Vagina (tissue), 2 donors: ENCODE measurements at places on chromosomes 5 and 9. TPM values are rescaled to one million over a fixed set of nuclear protein-coding genes. Genes with fewer than 3 reads are reported as not detected.

The PRRX2 gene
- total RNA-seq, result 43.7 TPM

The BTNL8 gene
- total RNA-seq, result not detected

The TMC1 gene
- total RNA-seq, result not detected

The NR2F1-AS1 gene
- total RNA-seq, result 22.3 TPM

The PCDHB13 gene
- 3.7 TPM for total RNA-seq

The CENPP gene
- total RNA-seq, result 9.3 TPM

The GRM6 gene
- total RNA-seq, result not detected

The SLC1A3 gene
- total RNA-seq, result 18.9 TPM

- DNase-seq, result no peak
These were observed 13.0 kb downstream of the TTC1 start for GRCh38 chr5:160021831-160022446.

DNA sequence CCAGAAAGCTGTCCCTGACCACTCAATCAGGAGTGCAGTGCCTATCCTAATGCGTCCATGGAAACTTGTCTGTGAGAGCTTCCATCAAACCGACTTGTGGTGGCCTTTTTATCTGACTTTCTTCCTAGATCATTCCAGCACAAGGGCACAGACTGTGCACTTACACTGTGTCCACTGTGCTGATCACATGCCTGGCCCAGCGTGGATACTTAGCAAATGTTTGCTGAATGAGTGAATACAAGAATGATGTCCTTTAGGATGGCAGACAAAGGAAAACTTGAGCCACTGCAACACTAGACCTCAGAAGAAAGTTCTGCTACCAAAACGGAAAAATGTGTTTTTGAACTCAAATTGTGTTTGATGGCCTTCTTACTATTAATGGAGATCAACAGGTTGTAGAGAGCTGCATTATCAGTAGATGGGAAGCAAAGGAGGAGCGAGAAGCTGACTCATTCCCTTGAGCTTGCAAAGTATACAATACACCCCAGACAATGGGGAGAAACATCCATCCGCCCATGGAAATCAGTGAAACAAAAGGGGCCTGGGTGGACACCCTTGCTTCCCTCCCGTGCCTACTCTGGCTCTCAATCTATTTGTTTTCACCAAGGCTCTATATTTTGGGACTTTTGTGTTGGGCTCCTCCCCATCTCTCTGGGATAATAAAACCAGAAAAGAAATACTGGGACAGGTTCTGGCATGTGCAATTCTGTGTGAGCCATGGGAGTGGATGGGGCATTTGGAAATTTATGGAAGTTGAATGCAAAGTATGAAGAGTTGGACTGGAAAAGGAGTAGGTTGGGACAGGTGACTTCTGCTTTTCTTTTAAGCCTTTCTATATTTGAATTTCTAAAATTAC lies 76.2 kb upstream of the ZFAND5 start:
- DNase-seq, result no peak

DNA sequence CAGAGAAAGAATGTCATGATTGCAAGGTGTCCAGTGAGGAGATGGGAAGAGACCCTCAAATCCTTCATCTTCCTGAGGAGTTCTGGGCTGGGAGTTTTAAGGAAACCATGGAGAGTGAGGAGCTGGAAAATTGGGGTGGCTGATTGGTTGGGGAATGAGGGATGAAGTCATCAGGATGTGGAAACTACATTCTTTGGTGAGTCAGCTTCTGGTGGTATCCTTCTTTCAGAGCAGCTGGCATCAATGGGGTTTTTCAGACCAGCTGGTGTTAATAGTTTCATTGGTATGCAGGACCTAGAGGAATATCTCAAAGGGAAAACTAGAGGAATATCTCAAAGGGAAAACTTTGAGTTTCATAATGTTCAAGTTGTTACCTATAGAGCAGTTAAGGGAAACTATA lies 45.2 kb downstream of the RNF180 start:
- DNase-seq, result no peak

DNA sequence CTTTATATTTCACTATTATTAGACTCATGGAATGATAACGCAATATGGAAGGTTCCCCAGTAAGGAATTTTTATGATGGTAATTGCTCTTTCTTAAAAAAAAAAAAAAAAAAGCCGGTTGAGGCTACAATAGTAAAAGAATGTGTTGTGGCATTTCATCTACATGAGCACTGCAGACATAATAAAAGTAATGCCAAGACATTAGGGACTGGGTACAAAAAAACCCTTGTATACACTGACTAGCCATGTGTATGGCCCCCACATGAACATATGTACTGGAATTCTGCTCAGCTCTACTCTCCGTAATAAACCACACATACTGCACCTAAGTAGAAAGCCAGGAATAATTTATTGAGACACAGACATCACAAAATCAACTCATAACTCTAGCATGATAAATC lies 218.4 kb downstream of the ADAMTS6 start:
- no peak for DNase-seq

DNA sequence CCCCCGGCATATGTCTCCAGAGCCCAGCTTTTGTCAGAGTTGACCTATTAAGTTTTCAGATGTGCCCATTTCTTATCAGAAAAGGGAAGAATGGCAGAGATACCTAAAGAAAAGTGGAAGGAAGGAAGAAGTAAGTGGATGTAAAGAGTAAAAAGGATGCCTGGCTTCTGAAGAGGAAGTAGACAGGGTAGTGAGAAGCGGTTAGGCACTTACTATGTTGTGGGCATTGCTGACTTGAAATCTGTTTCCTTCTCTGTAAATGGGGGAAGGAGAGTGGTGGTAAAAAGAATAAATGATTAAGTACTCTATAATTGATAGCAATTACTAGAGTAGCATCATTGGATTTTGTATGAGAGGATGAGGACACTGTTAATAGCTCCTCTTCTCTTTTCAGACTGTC lies 9.9 kb downstream of the ANP32B start:
- DNase-seq, result no peak

GRCh38 chr9:99143655-99144054 lies 38.7 kb downstream of the TGFBR1 start:
- no peak for DNase-seq

- DNase-seq, result no peak
These were observed 87.1 kb upstream of the FAM174A start for GRCh38 chr5:100448111-100448528.
